CD4-positive, alpha-beta T cell treated with Interleukin-15 for 4 hours (primary cell): ENCODE measurements at places on chromosomes 6 and 20.

GRCh38 chr6:9292975-9293374 is 857.6 kb upstream of the SLC35B3 start:
- DNase-seq: no peak

GRCh38 chr6:132096996-132097395 is 145.8 kb upstream of the CCN2 start:
- DNase-seq: no peak

- DNase-seq: peak; percentile 64
Measured at GRCh38 chr20:23937303-23938117, 51.1 kb downstream of the GGTLC1 start.

GRCh38 chr6:102928109-102928508 is 1534.6 kb downstream of the GRIK2 start:
- DNase-seq: no peak

DNA sequence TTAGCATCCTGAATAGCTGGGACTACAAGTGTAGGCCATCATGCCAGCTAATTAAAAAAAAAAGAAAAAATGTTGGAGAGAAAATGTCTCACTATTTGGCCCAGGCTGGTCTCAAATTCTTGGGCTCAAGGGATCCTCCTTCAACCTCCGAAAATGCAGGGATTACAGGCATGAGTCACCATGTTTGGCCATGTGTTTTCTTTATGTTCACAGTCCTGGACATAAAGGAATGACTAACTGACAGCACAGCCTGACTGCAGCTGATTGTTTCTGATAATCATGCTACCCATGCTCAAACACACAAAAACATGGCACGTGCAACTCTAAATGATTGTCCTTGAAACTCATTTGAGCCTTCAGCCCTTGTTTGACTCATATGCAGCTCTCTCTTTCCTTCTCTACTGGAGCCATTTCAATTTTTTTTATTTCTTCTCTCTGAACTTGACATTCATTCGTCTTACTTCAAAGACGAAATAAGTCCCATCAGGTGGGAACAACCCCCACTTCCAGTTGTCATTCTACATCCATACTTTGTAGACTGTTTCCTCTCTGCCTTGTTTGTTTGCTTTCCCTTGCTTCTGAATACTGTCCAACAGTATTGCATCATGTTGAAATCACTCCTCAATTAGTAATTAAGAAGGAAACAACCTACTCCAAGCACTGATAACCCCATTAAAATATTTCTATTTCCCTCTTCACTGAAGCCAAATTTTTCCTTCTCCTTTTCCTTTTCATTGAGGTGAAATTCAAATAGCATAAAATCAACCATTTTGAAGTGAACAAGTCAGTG is 413.0 kb downstream of the BMP2 start:
- DNase-seq: no peak

GRCh38 chr20:17445543-17445942 is 85.6 kb downstream of the BFSP1 start:
- DNase-seq: no peak

- no peak for DNase-seq
Measured at GRCh38 chr6:43757966-43758616, 11.9 kb upstream of the VEGFA start.

GRCh38 chr20:20037960-20038359 is 14.3 kb downstream of the CRNKL1 start:
- no peak for DNase-seq

- DNase-seq: peak; percentile 60
Measured at GRCh38 chr20:59948828-59949720, 8.9 kb downstream of the FAM217B start.

GRCh38 chr6:149563203-149563927 is 2.8 kb upstream of the GINM1 start:
- DNase-seq: no peak

DNA sequence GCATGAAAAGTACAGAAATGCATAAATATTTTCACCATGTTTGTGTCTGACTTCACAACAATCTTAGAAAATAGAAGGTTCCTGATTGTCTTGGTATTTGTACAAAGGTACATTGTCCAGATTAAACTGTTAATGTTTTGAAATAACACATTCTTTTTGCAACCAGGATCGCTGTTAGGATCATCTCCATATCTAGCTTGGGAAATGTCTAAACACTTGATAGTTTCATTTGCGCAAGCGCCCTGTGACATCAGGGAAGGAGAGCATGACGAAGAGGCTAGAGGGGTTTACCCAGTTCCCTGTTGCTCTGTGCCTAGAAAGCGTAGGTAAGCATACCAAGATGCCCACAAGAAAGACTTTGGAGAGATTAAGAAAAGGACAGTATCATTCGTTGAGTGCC is 19.4 kb downstream of the ALDH8A1 start:
- DNase-seq: no peak

DNA sequence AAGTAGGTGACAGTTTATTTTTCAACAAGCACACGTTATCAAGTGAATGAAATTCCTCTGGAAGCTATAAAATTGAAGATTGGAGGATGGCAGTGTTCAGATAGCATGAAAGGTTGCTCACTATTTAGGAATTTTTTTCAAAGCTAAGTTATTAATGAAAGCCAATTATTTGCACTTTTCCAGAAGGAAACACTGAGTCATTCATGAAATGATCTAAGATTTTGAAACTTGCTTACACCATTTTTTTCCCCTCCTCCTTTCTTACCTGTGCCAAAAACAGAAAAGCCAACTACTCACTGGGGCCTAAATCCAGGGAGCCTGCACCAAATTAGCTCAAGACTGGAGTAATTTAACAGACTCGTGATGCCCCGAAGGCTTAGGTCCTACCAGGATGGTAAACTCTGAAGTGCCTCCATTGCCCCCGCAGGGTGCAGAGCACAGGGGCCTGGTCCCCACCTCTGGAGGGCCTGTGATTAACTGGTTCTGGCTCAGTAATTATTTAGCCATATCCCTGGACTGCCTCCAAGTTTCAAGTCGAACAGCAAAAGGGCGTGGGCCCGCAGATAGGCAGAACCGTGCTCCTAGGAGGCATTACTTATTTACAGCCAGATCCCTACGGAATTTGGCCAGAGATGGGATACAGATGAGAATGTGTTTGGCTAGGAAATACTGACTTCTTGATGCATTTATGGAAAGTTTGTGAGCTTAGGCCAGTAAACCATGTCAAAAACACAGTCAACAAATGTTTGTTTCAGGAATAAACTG is 28.0 kb upstream of the ZNF217 start:
- no peak for DNase-seq

DNA sequence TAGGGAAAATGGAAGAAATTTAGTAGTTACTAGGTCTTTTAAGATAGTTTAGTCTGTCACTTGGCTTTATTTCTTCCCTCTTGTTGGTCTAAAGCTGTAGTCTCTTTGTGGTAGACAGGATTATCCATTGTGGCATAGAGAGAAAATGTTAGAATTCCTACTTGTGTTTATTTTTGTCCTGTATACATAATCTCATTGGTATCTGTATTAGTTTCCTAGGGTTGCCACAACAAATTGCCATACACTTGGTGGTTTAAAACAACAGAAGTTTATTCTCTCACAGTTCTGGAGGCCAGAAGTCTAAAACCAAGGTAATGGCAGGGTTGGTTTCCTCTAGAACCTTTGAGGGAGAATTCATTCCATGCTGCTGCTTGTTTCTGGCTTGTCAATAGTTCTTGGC is 119.4 kb downstream of the ZFAND3 start:
- DNase-seq: no peak

DNA sequence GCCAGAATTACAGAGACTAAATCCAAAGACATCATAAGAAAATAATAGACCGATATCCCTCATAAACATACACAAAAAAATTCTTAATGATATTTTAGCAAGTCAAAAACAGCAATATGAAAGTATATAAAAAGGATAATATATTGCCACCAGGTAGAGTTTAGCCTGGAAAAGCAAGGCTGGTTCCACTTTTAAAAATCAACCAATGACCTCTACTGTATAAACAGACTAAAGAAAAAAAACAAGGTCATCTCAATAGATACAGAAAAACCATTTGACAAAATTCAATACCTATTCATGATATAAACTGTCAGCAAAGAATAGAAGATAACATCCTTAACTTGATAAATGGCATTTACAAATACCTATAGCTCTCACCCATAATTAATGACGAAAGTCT is 9.7 kb downstream of the SERINC1 start:
- DNase-seq: no peak

GRCh38 chr6:82766476-82766875 is 299.2 kb downstream of the UBE3D start:
- no peak for DNase-seq

DNA sequence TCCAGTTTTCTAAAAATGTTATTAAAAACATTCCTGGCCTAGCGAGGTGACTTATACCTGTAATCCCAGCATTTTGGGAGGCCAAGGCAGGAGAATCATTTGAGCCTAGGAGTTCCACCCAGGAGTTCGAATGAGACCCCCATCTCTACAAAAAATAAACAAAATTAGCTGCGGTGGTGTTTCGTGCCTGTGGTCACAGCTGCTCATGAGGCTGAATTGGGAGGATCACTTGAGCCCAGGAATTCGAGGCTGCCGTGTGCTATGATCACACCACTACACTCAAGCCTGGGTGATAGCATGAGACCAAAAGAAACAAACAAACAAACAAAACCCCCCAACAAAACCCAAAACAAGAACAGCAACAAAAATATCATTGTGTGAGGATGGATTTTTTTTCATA is 19.8 kb upstream of the POLR1H start:
- no peak for DNase-seq

- peak; percentile 66 for DNase-seq
Measured at GRCh38 chr6:11414176-11414963, 123.2 kb upstream of the TMEM170B start.

DNA sequence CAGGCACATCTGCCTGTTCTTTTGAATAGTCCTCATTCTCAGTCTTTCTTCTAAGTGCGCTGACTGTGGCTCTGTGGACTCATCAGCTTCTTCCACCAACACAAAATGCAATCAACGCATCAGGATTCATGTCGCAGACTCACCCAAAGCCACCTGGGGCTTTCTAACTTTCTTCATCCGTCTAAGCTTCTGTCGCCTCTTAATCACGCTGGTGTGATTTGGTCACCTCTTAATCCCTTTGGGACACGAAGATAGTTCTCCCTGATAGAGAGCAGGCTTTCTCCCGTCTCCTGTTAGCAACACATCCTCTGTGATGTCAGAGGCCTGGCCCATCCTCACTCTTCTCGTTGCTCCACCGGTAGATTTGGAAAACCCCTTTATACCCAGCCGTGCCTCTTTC is 78.0 kb upstream of the FOXQ1 start:
- no peak for DNase-seq

DNA sequence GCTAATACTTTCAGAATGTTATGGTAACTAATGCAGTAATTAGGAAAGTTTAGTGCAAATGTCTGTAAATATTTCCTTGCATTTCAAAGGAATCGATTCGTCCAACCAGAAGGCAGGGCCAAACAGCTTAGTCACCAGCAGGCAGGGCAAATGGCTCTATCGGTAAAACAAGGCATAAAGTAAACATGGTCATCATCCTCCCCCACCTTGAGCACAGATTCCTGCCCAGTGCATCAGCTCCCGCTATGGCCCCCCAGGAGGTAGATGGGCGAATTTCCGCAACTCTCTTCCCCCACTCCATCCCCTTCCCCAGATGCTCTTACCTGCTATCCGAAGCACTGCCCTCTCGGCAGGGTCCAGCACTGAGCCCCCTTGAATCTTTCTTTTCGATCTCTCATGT is 103.8 kb upstream of the BEND6 start:
- DNase-seq: no peak

GRCh38 chr6:9172096-9172495 is 736.8 kb upstream of the SLC35B3 start:
- no peak for DNase-seq

- DNase-seq: no peak
Measured at GRCh38 chr20:26315054-26315453, 618.4 kb upstream of the ZNF337 start.

DNA sequence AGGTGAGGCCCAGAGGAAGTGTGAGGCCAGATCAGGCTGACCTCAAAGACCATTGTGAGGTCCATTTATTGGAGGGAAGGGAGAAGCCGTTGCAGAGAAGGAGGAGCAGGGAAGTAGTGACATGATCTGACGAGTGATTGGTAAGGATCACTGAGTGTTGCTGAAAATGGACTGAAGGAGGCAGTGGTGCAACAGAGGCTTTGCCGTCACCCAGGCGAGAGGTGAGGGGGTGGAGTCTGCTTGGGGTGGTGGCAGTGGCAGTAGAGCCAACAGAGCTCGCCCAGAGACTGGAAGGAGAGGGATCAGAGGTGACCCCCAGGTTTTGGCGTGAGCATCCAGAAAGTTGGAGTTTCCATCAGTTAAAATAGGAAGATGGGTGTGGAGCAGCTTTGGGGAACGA is 67.9 kb upstream of the CLDN20 start:
- DNase-seq: no peak

DNA sequence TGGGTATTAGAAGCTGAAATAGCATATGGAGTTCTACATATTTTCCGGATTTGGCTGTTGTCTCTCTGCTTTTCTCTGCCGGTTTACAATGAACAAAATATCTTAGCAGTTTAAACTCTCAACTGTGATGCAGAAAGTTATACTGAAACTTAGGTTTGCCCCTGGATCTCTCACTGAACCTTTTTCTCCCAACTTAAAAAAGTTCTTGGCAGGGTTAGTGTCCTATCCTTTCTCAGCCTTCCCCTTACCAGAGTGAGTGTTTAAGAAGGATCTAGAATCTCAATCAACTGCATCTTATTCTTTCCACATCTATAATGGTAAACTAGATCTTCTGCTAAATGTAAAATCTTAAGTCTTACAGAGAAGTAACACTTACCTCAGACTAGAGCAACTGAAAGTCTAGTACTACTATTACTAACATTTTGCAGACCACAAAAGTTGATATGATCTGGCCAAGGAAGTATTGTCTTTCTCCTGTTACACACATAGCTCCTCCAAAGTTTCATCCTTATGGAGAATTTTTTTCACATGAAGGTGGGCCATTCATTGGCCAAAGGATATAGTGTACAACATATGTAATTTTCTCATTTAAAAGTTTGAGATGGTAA is 392.3 kb upstream of the RUNX2 start:
- no peak for DNase-seq

GRCh38 chr6:29685718-29686326 is 4.9 kb upstream of the ZFP57 start:
- DNase-seq: no peak

- no peak for DNase-seq
Measured at GRCh38 chr20:64108731-64109681, 1.6 kb upstream of the NPBWR2 start.

DNA sequence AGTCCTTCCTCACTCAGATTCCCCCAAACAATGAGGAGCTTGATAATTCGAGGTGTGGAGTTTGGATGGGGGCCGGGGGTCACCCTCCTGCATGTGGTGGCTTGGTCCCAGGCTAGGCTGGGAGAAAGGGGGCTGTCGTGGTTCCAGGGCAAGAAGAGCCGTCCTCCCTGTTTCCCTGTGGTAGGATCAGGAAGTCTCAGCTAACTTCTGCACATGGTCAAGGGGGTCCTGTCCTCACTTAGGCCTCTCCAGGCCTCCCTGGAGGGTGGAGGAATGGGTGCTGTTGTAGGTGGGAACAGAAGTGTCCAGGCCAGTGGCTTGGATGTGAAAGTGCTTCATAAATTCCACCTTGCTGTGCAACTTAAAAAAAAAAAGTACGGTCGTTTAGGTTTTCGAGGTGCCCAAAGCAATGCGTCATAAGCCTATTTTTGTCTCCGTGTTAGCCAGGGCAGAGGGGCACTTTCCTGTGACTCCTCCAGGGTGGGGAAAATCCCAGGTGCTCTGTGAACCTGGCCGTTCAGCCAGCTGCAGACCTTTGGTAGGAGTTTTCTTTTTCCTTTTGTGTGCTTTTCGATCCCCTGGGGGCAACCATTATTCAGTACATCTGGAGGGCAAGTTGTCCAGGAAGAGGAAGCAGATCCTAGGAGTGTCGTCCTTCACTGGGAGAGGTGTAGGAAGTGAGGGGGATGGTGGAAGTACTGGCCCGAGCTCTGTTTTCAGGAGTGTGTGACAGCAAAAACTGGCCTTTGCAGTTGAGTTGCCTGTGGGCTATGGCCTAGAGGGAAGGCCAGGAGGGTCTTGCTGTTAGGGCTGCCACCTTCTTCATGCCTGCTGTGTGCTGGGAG is 9.6 kb downstream of the IGF2R start:
- peak; percentile 50 for DNase-seq
